ENCODE measurements at places on chromosomes 3 and 15.

DNA sequence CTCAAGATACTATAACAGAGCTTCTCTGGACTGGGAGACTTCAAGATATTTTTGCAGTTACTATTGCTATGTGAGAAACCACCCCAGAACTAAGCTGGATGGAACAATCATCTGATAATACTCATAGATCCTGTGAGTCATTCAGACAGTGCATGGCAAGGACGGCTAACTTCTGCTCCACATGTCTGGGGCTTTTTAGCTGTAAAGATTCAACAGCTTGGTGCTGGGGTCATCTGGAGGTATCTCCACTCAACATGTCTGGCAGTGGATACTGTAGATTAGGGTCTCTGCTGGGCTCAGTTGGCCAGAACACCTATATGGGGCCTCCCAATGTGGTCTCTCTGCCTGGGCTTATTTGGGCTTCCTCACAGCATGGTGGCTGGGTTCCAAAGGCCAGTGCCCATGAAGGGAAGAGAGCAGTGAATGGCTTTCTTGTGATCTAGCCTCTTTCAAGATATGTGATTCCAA lies 117.3 kb upstream of the SLC7A14 start:
- no peak for DNase-seq

GRCh38 chr3:145209561-145209960 lies 951.4 kb downstream of the PLOD2 start:
- peak; percentile 49 for DNase-seq

GRCh38 chr3:64240396-64240795 lies 15.1 kb upstream of the PRICKLE2 start:
- DNase-seq, result no peak

DNA sequence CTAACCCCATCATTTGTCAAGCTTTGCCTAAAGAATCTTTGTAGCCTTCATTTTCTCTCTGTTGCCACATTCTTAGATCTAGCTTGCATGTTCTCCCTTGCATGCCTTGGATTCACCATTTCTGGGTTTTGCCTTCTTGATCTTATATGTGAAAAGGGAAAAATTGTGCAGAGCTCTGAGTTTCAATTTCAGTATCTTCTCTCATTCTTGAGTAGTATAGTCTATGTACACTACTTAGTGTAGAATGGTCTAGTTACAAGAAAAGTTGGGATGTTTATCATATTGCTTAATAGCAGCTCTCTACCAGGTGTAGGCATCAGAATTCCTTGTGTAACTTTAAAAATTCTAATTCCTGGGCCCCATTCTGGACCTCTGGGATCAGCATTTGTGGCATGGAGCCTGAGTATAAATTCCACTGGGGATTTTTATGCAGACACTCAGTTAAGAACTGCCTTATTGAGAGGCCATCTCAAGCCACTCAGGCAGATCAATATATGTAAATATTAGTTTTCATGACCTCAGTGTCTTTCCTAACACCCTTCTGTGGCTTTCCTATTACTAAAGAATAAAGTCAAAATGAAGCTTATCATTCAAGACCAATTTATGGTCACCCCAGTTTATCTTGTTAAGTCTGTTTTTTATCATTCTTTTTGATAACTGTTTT lies 23.4 kb downstream of the GTF2E1 start:
- no peak for DNase-seq

DNA sequence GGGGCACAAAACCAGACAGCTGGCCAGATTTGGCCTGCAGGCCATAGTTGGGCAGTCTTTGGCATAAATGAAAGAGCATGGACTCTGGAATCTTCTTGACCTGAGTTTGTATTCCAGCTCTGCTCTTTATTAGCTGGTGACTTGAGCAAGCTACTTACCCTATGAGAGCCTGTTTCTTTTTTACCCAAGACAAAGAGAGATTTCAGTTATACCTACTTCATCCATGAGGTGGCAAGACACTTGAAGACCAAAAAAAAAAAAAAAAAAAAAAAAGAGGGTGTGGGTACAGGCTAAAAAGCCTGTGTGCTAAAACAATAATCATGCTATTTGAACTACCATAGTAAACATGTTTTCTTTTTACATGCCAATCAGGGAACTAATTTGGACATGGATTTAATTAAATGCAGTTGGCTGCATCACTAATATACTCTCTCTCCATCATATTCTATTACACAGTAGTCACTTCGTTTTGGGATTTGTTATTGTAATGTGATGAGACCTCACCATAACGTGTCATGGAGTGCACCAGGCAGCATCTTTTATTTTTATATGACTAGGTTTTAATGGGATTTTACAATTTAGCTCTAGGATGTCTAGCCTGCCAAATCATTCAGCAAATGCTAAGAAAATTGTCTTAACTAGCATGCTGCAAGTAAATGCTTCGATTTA lies 109.2 kb upstream of the FHIT start:
- DNase-seq, result peak; percentile 25

- DNase-seq, result no peak
Observed at GRCh38 chr3:129056451-129057173, 4.0 kb upstream of the GP9 start.

GRCh38 chr3:113268942-113269341 lies 57.6 kb downstream of the BOC start:
- DNase-seq, result no peak

- DNase-seq, result peak; percentile 38
Observed at GRCh38 chr15:84749111-84749991, 959 bp downstream of the ZNF592 start.

DNA sequence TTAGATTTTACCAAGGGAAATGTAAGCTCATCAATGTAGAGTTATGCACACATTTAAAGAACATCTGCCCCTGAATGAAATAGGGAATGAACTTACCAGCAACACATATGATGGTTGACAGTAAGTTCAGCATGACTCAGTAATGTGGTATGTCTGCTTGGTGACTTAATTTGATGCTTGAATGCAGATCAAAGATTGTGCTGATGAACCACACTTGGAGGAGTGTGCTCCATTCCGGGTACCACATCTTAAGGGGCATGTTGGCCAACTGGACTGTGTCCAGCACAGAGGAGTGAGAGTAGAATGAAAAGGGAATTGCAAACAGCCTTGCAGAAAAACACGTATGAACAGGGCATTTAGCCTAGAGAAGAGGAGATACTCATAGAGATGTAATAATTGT lies 171.0 kb upstream of the RARB start:
- DNase-seq, result no peak

DNA sequence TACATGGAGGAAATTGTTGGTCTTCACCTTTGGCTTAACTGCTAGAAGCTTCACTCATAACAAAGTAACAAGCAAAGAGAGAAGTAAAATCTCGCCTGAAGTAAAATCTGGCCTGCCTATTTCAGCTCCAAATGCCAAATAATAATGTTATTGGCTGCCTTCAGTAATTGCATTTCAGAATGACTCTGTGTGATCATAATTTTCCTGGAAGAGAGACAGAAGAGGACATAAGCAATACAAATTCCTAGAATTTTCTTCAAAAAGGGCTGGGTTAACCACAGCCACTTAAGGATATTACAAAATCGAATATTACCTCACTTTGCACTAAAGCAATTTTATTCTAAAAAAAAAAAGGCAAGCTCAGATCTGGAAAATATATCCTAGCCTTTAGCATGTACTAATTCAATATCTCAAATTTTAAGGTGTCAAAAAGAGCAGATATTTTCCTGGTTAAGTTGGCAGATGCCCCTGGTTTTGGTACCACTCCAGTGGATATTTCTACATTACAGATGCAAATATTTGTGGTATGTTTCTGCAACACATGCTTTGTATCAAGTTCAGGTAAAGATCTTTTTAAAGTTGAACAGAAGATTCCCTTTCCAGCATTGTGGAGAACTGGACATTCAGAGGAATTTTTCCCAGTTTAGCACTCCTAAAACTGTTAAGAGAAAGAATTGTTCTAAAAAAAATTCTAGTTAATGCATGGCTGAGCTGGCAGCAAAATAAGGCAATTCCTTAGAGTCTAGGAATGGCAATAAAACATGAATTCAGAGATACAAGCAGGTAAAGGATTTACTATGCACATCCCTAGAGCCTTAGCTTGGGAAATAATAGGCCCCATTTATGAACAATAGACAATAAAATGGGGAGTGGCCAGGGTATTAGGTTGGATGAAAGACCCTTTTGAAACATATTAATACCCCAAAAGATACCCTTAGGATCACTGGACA lies 116.7 kb downstream of the STAC start:
- DNase-seq, result no peak

- no peak for DNase-seq
Observed at GRCh38 chr15:89749951-89750559, 994 bp downstream of the MESP1 start.

GRCh38 chr3:25789209-25789595 lies 688 bp upstream of the OXSM start:
- DNase-seq, result no peak

DNA sequence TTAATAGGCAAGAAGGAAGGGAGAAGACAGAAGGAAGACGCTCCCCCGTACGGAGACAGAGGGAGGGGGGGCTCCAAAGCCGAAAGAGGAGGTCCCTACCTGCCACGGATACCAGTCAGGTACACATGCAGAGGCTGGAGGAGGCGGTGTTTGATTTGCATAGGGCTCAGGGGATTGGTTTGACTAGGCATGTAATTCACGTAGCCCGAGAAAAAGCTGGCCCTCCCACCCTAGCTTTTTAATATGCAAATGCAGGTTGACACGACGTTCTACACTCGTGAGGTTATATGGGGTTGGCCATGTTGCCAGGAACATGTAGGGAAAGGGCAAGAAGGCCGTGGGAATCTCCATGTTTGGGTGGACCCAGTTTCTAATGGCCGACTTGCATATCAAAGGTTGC lies 29.8 kb downstream of the ZNF592 start:
- DNase-seq, result no peak

DNA sequence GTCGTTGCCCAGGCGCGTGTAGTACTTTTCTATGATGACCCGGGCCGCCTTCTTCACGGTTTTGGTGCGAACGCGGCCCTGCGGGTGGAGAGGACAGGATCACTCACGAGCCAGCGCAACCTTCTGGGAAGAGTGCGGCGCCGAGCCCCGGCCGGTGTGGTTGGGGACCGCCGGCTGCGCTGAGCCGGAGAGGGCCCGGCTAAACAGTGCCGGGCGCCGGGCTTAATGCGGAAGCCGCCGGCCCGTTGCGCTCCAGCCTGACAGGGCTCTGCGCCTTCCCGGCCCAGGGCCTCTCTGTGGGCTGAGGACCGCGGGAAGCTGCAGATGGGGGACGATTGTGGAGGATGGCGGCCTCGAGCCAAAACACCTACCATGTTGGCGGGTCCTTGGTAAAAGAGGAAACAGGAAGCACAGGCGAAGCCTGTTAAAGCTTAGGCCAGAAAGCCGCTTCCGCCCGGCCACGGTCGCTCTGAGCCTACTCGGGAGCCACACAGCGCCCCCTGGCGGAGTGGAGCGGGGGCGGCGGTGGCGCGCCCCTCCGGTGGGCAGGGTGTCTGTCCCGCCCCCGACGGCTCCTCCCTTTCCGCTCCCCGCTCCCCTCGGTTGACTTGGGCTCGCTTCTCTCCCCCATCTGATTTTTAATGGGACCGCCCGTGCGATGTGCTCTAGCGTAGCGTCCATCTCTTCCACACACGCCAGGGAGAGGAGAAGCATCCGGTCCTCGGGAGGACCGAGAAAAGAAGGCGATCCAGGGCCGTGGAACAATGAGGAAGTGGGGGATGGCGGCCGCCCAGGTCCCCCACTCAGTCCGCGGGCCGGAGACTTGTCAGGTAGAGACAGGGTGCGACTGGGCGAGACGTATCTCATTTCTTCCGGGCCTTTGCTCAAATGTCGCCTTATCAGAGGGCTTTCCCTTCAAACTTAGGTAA lies at the start of gene RPS17:
RPS17 (minus strand) TSS at position 403 of the 929 bp plus-strand sequence; CDS start at position 374, 29 bp downstream.
- DNase-seq, result peak; percentile 98

- no peak for DNase-seq
Observed at GRCh38 chr3:128493570-128494366, 767 bp upstream of the GATA2 start.

DNA sequence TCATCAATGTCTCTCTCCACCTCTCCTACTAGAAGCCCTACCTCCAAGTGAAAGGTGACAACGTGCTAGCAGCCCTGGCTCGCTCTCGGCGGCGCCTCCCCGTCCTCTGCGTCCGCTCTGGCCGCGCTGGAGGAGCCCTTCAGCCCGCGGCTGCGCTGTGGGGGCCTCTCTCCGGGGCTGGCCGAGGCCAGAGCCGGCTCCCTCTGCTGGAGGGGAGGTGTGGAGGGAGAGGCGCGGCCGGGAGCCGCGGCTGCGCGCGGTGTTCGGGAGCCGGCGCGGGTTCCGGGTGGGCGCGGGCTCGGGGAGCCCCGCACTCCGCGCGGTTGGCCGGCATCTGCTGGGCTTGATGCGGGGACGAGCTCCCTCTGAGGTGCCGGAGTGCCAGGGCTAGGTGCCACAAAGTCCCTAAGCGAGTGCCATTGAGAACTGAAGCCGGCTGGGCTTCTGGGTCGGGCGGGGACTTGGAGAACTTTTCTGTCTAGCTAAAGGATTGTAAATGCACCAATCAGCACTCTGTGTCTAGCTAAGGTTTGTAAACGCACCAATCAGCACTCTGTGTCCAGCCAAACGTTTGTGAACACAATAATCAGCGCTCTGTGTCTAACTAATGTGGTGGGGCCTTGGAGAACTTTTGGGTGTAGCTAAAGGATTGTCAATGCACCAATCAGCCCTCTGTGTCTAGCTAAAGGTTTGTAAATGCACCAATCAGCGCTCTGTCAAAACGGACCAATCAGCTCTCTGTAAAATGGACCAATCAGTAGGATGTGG lies 84.8 kb upstream of the ARRDC4 start:
- DNase-seq, result no peak

- peak; percentile 38 for DNase-seq
Observed at GRCh38 chr3:55480911-55481743, 6.0 kb downstream of the WNT5A start.

DNA sequence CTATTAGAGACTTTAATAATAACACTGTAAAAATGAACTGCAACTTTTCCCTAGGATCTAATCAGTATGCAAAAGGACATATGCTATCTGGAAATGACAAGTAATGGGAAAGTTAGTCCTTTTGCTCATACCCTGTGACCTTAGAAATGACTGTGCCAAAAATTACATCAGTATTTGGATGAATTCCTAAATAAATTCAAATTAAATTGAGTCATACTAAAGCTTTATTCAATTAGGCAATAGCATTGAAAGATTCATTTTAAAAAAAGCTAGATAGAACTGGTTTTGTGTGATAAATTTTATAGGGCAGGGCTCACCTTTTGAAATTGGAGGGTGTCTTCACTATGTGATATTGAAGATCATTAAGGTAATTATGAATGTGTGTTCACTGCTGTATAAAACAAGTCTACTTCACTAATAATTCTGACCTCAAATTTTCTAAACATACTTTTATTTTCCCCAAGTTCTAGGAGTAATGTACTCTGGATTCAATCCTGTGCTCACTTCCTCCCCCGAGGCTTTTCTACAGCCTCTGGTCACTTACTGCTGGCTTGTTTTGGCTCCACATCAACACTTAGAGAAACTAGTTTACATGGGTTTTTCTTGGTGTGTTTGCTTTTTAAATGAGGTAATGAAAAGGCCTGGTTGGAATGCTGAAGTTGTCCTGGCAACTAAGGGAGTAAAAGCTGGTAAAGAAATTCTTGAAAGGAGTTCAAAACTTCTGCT lies 44.4 kb upstream of the SPTSSB start:
- peak; percentile 82 for DNase-seq

GRCh38 chr3:185056908-185057307 lies 96.0 kb downstream of the C3orf70 start:
- no peak for DNase-seq
